ENCODE measurements at places on chromosomes 3 and 15.

- no peak for DNase-seq
These were observed 198.2 kb downstream of the SLCO3A1 start for GRCh38 chr15:92051716-92052115.

- no peak for DNase-seq
These were observed 2.0 kb downstream of the NRROS start for GRCh38 chr3:196641333-196642054.

DNA sequence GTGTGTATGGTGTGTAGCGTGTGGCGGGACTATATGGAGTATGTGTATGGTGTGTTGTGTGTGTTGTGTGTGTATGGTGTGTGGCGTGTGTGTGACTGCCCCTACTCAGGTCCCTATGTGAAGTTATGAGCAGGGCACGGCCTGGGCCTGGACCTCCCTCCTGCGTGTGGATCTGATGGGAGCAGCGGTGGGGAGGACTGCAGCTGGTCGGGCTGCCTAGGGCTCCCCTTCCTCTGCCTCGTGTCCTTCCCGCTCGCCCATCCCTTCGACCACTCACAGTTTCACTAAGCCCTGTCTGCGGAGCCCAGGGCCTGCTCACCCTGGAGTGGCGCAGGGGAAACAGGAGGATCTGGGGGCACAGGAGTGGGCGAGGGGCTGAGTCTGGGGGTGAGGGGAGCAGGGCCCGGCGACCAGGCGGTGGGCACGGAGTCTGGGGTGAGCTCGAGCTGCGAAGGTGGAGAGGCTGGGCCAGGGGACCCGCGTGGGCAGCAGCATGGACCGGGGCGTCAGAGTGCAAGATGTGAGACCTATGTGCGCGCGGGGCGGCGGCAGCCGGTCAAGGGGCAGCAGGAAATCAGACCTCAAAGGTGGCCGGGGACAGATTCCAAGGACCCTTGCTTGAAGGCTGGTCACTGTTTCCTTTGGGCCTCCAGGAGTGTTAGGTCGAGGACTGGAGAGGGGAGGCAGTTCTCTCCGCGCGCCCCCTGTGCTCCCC lies 26.6 kb downstream of the GABRA5 start:
- no peak for DNase-seq

- DNase-seq: no peak
These were observed 21.1 kb downstream of the CCDC32 start for GRCh38 chr15:40543631-40544294.

GRCh38 chr3:122307976-122308375 lies 17.1 kb upstream of the CSTA start:
- DNase-seq: no peak

GRCh38 chr3:28951772-28952556 lies 328.9 kb upstream of the RBMS3 start:
- no peak for DNase-seq

GRCh38 chr3:67192466-67192865 lies 194.4 kb downstream of the KBTBD8 start:
- no peak for DNase-seq

- DNase-seq: no peak
These were observed 228.5 kb downstream of the LSAMP start for GRCh38 chr3:116216761-116217160.

- DNase-seq: no peak
These were observed 14.4 kb downstream of the GOLGB1 start for GRCh38 chr3:121735047-121735696.

DNA sequence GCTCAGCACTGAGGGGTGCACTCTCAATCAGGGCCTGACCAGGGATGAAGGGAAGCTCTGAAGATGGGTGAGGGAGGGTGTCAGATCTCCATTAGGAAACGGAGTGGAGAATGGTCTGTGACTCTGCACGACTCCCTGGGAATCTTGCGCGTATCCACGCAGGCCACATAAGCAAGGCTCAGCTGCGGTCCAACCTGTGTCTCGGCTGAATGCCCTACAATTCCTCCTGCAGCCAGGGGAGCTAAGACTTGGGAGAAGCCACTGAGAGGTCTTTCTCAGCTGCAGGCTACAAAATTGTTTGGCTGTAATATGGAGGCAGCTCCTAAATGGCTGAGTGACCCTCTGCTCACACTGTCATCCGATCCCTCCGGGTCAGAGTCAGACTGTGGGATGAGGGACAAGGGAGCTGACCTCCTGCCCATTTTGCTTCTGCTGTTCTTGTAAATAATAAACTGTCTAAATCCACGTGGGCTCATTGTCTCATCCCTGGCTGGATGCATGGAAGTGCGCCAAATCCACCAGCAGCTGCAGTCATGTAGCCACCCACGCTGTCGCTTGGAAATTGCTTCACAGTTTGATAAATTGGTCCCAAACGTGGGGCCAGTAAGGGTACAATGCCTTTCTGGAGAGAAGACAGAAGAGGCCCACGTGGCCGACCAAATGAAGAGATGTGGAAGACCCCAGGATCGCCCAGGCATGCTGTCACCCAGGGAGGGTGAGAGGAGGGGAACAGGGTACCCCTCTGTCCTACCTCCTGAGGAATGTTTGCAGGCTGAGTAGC lies 30.5 kb downstream of the ALS2CL start:
- no peak for DNase-seq

GRCh38 chr15:39493424-39494067 lies 87.3 kb upstream of the THBS1 start:
- no peak for DNase-seq

- no peak for DNase-seq
These were observed 25.7 kb downstream of the MYO1E start for GRCh38 chr15:59346951-59347350.

DNA sequence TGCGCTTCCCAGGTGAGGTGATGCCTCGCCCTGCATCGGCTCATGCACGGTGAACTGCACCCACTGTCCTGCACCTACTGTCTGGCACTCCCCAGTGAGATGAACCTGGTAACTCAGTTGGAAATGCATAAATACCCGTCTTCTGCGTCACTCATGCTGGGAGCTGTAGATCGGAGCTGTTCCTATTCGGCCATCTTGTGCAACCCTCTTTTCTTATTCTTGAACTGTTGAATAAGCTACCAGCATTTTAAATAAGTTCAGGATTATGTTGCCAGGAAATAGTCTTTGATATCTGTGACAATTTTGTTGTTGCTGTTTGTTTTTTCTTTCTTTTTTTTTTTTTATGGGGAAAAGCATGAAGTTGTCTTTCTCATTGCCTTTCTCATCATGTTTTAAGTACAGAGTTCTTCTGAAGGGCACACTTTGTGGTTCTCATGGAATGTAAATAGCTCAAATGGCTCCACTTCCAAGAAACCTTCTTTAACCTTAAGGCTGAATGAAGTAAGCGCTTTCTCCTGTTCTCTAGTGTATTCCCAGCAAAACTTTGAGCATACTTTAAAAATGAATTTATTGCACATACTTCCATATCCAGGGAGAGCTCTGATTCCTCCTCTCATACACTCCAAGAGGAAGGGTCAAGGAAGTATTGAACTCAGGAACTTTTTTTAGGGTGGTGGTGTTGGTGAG lies 468.0 kb upstream of the TBL1XR1 start:
- DNase-seq: no peak

- DNase-seq: no peak
These were observed 26.0 kb downstream of the IGF1R start for GRCh38 chr15:98674336-98674735.

DNA sequence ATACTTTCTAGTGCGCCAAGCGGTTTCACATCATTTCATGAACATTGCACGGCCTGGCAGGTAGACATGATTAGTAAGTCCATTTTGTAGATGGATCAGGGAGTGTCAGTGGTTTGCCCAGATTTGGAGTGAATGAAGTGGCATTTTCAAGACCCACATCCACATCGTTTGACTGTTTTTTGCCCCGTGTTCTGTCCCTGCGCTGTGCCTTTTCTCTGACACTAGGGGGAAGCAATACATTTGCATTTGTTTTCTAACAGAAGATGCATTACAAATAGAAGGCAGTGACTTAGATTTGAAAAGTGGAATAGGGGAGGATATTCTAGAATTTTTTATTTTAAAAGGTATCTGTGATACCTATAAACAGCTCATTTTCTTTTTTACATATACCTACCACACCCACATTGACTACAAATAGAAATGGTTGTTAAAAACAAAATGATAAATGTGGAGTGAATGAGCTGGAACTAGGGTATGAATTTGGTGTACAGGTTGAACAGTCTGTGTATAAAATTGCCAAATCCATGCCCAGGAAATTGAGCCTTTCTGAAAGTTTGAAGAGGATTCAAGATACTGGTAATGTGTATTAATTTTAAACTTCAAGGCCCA lies 98.0 kb downstream of the USP13 start:
- DNase-seq: no peak

DNA sequence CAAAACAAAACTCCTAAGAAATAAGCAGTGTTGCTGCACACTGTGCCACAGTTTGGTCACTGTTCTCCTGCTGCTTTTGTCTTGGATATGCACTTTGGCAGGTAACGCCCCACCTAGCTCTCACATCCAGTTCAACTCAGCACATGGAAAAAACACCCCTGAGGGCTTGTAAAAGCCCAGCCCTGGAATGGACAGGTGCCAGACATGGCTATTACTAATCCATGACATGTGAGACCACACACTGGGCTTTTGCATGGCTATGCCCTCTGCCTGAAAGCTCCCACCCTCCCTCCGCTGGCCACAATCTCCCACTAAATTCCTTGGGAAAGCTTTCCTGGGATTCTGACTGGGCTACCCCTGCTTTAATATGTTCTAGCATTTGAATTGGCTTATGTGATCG lies 24.7 kb upstream of the ZBED2 start:
- no peak for DNase-seq

DNA sequence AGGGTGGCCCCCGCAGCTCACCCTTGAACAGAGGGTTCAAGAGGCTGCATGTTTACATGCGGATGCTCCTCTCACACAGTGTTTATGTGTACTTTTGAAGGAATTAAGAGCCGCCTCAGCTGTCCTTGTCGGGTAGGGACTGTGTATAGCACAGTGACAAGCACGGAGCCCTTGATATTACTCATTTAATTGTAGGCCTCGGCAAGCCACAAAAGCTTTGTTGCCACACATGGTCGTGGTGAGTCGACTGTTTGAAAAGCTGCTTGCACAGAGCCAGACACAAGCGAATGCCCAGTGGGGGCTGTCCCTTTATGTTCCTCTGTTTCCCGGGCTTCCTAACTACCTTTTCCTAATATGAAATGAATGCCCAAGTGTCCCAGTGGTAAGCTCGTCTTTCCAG lies 4.5 kb downstream of the ESYT3 start:
- DNase-seq: no peak

GRCh38 chr3:113514265-113514769 lies 639 bp downstream of the SPICE1 start:
- no peak for DNase-seq

DNA sequence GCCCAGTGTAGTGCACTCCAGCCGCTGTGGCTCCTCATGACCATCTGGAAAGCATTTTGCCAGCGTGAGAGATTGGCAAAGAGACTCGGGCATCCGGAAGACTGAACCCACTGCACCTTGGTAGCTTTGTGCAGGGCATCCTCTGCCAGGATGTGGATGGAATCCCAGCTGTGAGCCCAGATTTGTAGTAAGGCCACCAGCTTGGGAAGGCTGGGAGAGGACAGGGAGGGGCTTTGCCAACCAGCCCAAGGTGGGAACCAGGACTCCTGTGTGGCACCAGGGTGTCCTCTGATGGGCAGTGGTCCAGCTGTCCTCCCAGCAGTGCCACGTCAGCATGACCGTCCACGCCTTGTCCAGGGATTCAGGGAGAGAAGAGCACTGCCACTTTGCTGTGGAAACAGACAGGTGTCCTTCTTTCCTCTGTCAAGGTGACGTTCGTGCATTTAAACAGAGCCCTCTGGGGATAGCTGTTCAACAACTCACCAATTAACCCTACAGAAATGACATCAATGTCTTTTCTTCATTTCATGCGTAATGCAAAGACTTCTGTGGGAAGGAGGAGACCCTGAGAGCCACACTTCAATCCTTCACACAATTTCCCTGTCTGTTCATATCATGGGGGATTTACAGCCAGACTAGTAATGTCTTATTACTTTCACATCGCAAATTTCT lies 19.1 kb downstream of the KLF15 start:
- DNase-seq: no peak

GRCh38 chr3:64715211-64715982 lies 27.6 kb upstream of the ADAMTS9 start:
- no peak for DNase-seq

DNA sequence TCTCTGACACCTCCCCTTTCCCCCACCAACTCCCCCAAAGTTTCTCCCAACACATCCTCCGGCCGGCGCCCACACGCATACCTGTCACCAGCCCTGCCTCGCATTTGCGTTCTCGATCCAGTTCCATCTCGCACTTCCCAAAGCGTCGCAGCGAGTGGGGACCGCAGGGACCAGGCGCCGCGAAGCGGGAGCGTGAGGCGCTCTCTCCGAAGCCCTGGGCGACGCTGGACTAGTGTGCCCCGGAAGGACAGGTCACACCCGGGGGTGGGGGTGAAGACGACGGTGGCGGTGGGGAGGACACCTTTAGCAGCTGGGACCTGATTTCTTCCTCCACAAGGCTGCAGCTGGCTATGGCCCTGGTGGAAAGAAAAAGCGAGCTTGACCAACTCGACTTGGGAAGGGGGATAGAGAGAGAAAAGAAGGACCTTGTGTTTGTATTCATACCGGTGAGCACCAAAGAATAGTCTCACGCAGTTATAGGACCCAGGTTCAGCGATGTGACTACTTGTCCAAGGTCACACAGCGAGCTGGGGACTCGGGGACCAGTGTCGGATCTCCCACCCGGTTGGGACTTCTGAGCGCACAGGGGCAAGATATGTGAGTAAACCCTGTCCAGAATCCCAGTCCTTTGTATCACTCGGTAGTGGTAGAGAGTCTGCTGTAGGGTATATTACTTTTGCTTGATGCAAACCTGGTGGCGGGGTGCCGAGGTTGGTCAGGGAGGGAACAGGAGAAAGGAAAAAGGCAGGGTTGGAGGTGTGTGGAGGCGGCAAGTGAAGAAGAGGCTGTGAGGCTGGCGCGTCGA lies 607 bp upstream of the GHSR start:
- DNase-seq: no peak

DNA sequence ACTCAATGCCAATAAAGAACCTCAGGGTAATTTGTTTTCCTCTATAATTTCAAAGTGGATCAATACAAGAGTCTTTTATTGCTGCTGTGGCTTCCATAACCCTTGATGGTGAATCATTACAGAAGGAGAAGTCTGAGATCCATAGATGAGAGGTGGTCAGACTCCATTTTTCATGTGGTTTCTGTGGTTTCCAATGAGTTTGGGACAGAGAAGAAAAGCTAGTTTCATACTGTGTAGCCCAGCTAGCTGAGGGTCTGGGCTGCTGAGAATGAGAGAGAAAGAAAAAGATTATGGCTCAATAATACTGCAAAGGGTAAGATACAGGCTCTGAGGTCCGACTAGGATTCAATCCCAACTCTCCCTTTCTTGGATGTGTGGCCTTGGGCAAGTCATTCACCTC lies 180.6 kb upstream of the LRRN1 start:
- DNase-seq: no peak

- no peak for DNase-seq
These were observed 27.2 kb downstream of the OXSM start for GRCh38 chr3:25817107-25817506.

GRCh38 chr3:167469381-167469780 lies 4.5 kb downstream of the SERPINI2 start:
- DNase-seq: no peak

GRCh38 chr3:42116466-42116865 lies 25.3 kb downstream of the TRAK1 start:
- no peak for DNase-seq
